ENCODE measurements at places on chromosomes 2 and 18.

- DNase-seq = no peak
Observed at GRCh38 chr2:241798631-241799521, 10.1 kb upstream of the NEU4 start.

- DNase-seq = no peak
Observed at GRCh38 chr2:9032121-9032520, 28.6 kb upstream of the MBOAT2 start.

DNA sequence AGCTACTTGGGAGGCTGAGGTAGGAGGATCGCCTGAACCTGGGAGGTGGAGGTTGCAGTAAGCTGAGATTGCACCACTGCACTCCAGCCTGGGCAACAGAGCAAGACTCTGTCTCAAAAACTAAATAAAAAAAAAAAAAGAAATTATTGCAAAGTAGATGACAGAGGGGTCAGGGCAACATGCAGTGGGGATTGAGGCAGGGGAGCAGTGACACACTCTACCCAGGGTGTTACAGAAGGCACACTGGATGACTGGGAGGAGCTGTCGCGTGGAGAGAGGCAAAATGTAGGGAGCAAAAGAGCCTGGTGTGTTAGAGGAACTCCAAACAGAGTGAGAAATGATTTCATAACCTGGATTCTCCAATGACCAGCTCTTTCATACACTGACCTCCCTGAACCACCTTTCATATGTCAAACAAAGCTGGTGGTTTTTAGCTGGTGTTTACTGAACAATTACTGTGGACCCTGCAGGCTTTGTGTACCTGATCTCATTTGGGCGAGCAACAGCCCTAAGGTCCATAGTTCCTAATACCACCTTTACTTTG is 22.1 kb downstream of the FBXO41 start:
- DNase-seq = no peak

DNA sequence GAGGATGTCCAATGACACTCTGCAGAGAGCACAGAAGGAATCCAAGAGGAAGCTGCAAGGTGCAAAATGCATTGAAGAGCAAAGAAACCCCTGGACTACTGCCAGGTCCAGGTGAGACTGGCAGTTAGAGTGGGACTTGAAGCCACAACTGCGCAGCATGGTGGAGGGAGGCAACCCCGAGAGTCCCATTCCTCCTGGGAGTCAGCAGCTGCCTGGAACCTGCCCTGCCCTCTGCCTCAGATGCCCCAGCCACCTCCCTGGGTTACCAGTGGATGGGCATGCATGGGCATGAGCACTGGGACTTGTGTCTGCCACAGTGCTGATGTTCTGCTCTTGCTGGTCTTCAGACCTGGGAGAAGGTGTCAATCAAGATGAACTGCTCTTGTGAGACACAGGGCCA is 43.2 kb downstream of the ANKMY1 start:
- DNase-seq = no peak

- no peak for DNase-seq
Observed at GRCh38 chr2:176364273-176364977, 95.2 kb downstream of the MTX2 start.

DNA sequence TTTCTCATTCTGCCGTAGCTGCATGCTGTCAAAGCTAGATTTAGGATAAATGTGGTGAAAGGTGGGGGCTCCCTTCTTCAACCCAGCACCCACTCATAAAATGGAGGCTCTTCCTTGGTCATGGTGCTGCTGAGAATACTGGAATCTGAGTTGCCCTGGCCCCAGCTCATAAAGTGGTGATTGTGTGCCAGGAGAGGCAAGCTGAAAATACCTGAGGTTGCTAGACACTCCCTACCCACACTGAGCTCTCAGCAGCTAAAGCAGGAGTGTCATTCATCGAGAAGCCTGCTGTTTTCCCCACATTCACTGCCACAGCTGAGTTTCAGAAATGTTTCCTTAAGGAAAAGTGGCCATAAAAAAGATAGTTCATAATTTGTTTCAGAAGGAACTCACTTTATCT is 297.1 kb upstream of the RBMS1 start:
- DNase-seq = no peak

GRCh38 chr2:39821871-39822270 is 42.8 kb upstream of the THUMPD2 start:
- no peak for DNase-seq

DNA sequence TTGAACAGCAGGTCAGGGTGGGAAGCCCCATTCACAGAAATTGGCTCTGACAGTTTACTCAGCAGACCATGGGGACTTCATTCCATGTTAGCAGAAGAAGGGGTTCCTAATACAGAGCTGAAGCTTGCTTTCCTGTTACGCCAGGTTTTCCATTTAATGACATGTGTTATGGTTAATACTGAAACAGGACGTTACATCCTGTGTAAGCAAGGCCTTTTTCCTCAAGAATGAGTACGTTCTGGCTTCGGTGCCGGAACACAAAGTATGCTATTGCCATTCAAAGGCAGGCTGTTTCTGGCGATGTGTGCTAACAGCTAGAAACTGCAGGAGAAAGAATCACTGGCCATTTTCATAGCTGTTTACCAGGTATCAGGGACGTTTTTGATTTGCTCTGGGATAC is 190.4 kb downstream of the SNTG2 start:
- no peak for DNase-seq

DNA sequence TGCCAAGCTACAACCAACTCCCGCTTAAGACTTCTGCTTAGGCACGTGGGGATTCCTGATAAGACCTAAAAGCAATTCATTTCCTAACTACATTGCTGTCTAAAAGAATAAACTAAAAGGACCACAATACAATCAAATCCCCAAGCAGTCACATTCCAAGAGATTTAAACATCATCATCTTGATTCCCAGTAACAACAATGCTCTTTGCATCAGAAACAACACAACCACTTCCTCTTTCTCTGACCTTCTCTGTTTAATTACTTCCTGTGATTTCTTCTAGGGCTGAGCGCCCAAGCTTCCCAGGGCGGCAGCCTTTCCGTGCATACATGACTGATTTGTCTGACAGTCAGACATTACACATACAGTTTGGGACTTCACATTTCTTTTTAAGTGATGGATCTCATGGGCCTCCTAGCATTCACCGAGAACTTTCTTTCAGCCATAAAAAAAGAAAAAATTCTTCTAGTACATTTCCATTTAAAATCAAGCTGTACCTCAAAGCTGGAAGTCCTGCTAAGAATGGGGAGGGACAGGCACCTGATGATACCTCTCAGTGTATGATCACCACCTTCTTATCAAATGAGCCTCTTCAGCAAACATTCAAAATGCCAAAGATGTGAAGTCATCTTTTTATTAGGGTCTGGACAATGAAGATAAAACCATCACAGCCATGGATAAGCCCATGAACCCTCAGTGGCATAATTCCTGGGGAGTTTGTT is 11.5 kb downstream of the SPRED2 start:
- DNase-seq = no peak

DNA sequence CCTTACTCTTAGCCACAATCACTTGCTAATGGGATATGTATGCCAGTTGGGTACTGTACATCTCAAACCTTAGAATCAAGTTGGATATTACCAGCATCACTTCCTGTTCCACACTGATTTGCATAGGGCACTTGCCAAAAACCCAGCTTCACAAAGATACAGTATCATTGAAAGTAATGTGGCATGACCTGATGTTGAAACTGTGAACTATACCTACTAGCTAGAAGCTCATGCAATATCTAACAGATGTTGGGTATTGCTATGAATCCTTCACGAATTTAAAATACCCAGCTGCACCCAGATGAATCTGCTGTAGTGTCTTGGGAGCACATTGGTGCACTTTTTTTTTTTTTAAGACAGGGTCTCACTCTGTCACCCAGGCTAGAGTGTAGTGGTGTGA is 6.5 kb upstream of the STAMBP start:
- DNase-seq = no peak

DNA sequence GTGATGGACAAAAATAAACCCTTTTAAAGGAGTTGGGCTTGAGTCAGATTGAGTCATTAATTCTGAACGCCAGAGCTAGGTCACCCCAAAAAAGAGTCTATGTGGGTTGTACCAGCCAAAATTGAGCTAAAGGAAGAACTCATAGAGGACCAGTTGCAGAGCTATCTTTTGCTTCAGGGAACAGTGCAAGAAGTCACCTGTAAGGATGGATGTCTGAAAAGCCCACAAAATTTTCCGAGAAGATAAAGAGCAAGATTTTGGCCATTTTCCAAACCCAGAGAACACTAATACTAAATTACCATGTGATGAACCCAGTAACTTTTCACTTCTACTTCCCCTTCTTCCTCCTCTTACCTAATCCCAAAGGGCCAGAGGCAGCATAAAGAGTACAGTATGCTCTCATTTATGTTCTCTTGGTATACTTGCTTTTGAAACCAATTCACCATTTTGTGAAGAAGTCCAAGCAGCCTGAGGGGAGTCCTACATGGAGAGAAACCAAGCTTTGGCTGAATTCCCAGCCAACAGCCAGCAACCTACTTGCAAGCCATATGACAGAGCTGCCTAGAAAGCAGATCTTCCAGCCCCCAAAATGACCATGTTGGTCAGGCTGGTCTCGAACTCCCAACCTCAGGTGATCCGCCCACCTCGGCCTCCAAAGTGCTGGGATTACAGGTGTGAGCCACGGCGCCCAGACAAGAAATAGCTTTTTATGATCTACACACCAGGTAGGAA is 551.7 kb downstream of the SATB2 start:
- no peak for DNase-seq

DNA sequence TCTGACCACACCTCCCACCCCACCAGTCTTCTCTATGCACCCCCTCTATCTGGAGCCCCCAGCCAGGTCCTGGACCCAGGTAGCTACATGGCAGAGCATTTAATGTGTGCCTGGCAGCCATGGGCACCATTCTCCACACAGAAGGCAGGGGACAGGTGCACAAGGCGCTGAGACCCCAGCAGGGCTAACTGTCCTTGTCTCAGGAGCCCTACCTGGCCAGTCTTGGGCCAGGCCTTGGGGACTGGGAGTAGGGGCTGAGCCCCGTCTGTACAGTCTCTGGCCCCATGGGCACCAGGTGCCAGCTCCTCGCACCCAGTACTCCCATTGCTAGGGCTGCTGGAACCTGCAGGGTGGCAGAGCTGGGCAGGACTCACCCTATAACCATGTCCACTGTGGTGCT is 2.9 kb downstream of the GNLY start:
- DNase-seq = no peak

GRCh38 chr18:30658306-30658705 is 384.2 kb downstream of the DSC3 start:
- DNase-seq = no peak

DNA sequence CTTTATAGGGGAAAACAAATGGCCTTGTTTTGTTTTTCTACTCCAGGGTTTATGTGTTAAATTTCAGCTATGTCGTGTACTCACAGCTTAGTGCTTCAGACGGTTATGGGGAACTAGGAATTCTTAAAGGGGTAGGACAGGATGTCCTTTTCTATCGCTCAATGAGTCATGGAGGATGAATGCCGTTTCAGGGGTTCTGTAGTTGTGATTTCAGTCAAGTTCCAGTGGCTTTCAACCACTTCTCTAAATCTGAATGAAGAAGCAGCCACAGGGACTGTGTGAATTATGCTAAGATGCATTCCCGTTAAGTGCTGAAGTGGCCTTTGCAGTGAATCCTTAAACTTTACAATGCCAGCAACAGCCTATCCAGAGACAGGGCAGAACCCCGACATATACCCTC is 1231.7 kb upstream of the ZEB2 start:
- no peak for DNase-seq

- DNase-seq = no peak
Observed at GRCh38 chr18:57353940-57354461, 1.6 kb downstream of the ST8SIA3 start.

GRCh38 chr2:119468154-119468955 is 36.7 kb downstream of the TMEM37 start:
- DNase-seq = no peak

DNA sequence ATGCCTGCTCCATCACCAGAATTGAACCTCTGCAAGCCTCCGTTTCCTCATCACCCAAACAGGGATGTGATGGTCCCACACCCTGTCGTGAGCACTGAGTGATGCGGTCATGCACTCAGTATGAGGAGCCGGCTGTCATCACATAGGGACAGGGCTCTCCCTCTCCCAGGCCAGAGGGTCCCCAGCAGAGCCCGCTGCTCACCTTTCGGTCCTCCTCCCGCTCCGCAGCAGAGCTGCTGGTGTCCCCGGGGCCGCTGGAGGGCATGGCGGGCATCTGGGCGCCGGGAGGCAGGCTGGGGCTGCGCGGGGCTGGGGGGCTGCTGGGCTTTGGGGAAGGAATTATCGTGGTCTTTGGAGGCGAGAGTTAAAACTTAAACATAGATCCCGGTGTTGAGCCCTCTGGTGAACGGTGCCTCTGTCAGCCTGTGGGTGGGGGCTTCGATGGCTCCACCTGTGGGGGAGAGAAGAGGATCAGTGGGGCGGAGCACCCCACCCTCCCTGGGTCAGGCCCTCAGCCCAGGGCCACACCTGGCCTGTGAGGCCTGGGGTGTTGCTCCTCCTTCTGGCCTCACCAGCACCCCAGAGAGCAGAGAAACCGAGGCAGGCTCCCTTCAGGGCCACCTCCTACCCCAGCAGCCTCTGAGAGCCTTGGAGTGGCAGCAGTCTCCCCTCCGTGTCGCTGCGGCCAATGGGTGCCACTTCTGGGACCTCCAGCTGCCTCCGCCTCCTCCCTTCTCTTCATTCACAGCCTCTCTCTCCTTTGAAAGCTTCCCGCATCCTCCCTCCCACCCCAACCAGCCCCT is 27.8 kb downstream of the DNMT3A start:
- no peak for DNase-seq

DNA sequence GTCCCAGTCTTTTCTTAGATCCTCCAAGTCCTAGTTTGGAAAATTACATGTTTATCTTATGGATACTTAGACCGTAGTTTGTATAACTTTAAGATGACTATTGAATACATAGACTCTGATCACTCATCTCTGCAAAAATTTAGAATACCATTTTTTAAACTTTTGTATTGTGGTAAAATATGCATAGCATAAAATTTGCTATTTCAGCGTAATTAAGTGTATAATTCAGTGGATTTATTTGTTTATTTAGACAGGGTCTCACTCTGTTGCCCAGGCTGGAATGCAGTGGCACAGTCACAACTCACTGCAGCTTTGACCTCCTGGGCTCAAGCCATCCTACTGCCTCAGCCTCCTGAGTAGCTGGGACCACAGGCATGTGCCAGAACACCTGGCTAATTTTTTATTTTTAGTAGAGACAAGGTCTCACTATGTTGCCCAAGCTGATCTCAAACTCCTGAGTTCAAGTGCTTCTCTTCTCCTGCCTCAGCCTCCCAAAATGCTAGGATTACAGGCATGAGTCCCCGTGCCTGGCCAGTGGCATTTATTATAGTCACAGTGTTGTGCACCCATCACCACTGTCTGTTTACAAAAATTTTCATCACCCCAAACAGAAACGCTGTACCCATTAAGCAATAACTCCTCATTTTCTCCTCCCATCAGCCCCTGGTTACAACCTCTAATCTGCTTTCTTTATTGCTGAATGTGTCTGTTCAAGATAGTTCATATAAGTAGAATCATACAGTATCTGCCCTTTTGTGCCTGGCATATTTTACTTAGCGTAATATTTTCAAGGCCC is 90.0 kb downstream of the MAP3K20 start:
- no peak for DNase-seq

GRCh38 chr2:120982598-120982997 is 246.9 kb downstream of the GLI2 start:
- no peak for DNase-seq

Data from stimulated activated CD4-positive, alpha-beta T cell treated with anti-CD3 and anti-CD28 coated beads, Interleukin-1b, Interleukin-23, amount 100 ng/mL, for 24 hours (primary cell).